ENCODE measurements at places on chromosomes 7 and 10.

GRCh38 chr7:103972779-103973434 is 16.6 kb downstream of the RELN start:
- DNase-seq = no peak

DNA sequence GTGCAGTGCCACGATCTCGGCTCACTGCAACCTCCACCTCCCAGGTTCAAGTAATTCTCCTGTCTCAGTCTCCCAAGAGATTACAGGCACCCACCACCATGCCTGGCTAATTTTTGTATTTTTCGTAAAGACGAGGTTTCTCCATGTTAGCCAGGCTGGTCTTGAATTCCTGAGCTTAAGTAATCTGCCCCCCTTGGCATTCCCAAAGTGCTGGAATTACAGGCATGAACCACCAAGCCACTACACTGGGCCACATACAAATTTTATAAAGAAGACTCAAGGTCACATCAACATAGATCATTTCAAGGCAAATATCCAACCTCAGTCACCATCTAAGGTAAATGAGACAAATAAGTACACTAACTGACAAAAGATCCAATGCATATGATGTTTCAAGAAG is 32.1 kb downstream of the IGF2BP3 start:
- no peak for DNase-seq

GRCh38 chr7:16318989-16319915 is 102.1 kb downstream of the CRPPA start:
- no peak for DNase-seq

DNA sequence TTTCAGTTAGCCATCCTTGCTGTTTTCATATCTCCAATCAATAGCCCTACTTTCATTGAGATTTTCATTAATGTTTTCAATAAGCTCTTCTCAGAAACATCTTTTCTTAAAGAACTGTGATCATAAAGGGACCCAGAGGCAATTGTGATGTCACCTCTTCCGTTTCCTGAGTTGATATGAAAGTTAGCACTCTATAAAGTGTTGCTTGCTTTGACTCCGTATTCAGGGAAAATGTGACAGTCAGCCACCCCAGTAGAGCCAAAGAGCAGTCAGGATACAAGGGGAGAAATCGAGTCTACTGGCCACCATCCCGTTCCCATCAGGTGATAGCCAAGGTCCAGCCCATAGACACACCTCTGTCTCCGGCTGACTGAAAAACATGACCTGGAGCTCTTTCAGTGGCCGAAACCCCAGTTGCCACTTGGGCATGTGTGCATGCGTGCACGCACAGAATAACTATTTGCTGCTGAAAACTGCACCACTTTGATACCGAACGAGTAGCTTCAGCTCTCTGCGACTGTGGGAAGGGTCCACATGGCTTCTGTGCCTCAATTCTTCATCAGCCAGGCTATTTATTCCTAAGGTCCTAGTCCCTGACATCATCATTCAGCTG is 291.4 kb downstream of the USP6NL start:
- DNase-seq = no peak

DNA sequence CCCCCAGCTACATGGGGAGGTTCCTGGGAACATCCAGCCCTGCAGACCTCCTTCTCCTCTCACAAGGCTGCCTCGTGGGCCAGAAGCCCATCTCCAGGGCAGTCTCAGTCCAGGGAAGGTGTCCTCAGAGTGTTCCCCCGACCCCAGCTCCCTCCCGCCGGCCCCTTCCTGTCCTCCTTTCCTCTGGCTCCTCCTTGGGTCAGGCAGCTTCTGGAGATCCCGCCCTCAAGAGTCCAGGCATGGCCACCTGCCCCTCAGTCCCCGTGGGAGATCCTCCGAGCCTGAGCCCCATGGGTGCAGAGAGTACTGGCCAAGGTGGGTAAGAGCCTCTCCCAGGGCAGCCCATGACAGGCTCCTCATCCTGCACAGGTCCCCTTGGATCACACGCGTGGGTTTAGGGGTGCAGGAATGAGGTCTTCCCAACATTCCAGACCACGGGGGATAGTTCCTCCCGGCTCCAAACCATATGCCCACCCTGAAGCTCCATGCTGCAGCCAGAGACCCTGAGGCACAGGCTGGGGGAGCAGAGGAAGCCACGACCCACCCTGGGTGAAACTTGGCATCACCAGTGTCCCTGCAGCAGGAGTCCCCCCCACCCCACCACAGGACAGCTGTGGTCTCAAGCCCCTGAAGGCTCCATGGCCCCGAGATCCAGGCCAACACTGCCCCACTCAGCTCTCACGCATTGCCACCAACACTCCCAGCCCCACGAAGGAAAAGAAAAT is 65.5 kb downstream of the OAT start:
- DNase-seq = no peak

DNA sequence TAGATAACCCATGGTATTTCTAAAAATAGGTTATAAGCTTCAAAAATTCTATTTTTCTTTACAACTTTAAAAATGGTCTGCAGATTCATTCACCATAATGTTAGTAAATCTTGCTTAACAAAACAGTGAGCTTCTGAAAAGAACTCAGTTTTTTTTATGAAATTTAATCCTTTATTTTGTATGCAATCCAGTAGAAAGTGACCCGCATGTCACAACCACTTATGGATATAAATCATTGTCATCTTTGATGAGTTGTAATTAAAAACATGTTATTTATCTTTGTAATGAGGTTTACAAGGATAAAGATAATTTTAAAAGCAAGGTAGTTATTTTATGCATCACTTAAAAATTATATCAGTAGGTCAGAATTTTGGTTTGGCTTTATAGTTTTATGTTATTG is 173.5 kb upstream of the SEMA3A start:
- DNase-seq = no peak

- DNase-seq = peak; percentile 72
Observed at GRCh38 chr7:86469680-86470295, 173.9 kb upstream of the GRM3 start.

DNA sequence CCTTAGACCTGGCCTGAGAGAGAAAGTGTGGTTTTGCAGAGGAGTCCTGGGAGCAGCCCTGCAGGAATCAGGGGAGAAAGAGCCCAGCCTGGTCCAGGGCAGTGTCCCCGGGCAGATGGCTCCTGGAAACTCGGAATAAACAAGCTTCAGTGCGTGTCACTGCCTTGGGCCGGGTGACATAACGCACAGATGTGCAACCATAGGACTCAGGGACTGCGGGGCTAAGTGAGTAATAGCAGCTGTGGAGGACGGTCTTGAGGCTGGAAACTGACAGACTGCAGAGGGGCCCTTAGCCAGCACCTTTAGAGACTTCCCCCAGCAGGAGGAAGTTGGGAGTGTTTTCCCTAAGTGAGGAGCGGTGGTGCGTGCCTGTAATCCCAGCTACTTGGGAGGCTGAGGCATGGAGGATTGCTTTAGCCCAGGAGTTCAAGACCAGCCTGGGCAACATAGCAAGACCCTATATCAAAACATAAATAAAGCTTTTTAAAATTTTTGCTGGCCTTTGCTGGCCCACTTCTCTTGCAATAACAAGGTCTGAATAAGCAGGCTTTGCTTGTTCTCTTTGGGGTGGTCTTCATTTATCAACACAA is 5.3 kb upstream of the CLIP2 start:
- DNase-seq = no peak

DNA sequence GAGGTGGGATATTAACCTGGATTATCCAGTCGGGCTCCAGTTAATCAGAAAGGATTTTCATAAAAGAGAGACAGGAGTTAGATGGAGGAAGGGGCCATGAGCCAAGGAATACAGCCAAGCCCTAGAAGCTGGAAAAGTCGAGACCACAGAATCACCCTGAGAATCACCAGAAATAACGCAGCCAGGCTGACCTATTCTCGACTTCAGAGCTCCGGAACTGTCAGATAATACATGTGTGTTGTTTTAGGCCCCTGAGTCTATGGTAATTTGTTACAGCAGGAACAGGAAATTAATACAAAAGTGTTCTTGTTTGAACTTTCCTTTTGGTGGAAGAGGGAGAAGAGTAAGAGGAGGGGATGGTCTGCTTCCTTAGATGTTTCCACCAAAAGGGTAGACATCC is 208.1 kb downstream of the JCAD start:
- no peak for DNase-seq

GRCh38 chr7:101066141-101066832 is 19.0 kb upstream of the TRIM56 start:
- DNase-seq = peak; percentile 34

- DNase-seq = no peak
Observed at GRCh38 chr10:131310142-131310541, 1.4 kb downstream of the TCERG1L start.

- DNase-seq = no peak
Observed at GRCh38 chr7:128743112-128743772, 4.1 kb downstream of the CALU start.

Data from retina (tissue), 1 donor.